NCI-H774 (cell line): ENCODE measurements at places on chromosomes 13 and 19.

GRCh38 chr19:56827708-56828107, 12.8 kb downstream of the PEG3 start:
- DNase-seq: no peak

DNA sequence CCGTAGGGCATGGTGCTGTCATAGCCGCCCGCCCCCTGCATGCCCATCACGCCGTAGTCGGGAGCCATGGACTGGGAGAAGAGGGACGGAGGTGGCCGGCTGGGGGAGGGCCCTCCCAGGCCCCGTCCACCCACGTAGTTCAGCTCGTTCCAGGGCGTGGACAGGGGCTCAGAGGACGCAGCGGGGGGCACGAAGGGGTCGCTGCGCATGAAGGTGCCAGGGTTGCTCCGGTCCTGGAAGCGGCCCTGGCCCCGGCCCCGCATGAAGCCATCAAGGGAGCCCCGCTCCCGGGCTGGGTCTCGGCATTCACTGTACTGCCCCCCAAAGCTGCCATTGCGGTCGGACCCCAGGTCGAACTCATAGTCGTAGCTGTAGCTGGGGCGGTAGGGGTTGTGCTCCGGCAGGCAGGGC, 6.7 kb downstream of the AKAP8 start:
- no peak for DNase-seq

DNA sequence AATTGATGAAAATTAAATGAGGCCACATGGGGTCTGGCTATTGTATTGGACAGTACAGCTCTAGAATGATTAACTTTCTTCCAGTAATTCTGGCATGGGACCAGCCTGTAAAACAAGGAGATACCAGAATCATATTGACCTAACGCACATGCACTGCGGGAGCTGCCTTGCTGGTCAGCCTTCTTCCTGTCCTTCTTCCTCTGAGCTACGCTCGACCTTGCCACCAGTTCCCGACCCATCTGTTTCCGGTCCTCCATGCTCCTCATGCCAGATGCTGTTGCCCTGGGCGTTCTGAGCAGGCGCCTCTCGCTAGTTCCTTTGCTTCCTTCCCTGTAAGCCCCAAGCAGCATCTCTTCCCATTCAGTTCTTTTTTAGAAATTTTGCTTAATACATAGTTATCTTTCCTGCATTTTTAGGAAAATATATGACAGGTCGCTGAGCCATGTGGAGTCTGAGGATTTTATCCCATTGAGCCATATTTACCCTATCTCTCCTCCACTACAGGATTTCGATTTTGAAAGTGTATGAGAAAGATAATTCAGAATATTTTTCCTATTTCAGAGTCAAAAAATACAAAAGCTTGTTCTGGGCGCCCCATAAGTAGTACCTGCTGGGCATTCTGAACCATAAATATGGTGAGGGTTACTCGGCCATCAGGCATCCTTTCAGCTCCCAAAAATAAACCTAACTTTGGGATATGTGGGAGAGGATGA, 38.6 kb downstream of the TNFRSF19 start:
- DNase-seq: no peak

- no peak for DNase-seq
Observed at GRCh38 chr13:27487776-27488175, 37.4 kb upstream of the MTIF3 start.

- DNase-seq: no peak
Observed at GRCh38 chr13:45015300-45015699, 26.0 kb downstream of the GPALPP1 start.
